Omental fat pad (tissue), 4 donors: ENCODE measurements at places on chromosomes 6 and 20. TPM values are rescaled to one million over a fixed set of nuclear protein-coding genes. Genes with fewer than 3 reads are reported as not detected.

DNA sequence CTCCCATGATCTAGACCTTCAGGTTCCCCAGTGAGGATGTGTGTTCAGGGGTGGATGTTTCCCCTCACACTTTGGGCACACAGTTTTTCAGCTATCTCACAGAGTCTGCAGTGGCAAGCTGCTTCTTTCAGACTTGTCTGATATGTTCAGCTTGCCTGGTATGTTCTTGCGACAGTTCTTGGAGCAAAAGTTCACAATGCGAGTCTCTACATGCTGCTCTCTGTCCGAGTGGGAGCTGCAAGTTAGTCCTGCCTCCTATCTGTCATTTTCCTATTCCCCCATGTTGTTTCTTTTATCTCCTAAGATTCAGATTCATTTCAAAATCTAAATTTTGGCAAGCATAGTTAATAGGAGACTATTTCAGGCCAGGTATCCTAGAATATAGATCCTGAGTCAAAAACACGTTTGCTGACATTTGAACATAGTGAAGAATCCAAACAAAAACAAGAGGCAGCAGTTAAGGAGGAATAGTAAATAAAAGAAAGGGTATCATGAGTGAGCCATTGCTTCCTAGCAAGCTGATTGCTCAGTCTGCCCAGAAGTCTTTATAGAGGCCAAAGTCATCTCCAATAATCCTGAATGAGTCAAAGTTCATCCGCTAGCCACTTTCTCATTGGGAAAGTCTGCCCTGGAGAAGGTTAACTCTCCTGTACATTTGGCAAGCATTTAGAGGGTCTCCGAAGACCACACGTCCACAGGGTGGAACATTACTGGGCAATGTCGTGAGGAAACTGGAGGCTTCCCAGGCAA lies 140.2 kb upstream of the MOCS1 start:
- DNase-seq = no peak

The HLA-DQA2 gene
- total RNA-seq = not detected

DNA sequence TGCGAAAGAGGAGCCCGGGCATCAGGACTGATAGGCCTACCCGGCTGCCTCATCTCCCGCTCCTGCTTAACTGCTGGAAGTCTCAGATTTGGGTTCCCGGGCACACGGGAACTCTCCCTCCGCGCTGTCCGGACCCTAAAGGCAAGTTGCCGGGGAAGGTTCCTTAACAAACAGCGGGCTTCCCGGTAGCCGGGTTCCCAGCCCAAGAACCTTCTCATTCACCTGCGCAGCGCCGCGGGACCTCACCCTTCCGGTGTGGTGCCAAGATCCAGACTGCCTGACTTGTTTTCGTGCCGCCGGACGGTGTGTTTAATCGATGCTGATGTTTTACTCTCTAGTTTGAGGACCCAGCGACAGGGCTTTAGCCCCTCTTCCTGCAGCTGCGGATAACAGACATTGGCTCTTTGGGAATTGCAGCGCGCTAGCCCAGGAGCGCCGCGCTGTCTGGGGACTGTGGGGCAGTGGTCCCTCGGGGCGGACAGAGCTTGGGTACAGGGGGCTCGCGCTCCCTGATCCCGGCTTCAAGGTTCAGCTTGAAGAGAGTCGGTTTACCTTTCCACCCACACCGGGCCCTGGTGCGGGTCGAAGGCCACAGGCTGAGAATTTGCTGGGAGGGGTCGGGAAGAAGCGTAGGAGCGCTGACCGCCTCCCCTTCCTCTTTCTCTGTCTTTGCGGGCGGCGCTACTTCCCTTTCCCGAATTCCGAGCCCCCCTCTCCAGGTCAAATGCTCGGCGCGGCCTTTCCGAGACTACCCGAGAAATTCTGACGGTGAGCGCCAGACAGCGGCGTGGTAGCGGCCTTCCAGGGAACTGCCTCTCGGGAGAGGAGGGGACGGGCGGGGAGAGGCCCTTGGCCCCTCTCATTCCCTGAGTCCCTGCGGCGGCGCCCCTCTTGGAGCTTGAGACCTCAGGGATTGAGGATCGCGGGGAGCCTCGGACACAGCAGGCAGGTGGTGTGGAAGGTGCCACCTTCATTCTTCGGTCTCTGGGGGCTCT lies 17.2 kb downstream of the ABT1 start:
- no peak for DNase-seq

The CYP24A1 gene
- 0.12 TPM for total RNA-seq

The PLCB4 gene
- total RNA-seq = 8.8 TPM

The SLC22A3 gene
- 12.2 TPM for total RNA-seq

The C20orf141 gene
- total RNA-seq = not detected

The BPIFB1 gene
- total RNA-seq = not detected

GRCh38 chr6:35258858-35259193 lies 709 bp upstream of the ZNF76 start:
- DNase-seq = no peak

DNA sequence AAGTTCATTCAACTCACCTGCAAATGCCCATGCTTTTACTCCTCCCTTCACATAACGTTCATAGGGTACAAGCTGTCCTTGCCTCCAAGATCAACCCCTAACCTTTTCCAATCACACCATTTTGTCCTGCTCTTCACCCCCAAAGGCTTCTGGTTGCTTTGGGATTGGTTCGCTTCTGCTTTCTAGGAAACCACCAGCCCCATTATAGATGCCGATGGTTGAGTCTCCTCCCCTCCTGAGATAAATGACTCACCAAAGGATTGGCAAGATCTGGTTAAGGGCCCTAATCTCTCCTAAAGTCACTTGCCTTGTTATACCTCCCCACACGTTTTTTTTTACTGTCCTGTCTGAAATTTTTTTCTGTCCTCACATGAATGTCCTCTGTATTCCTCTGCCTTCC lies 311.4 kb downstream of the HACE1 start:
- DNase-seq = no peak

The PSORS1C2 gene
- total RNA-seq = not detected

- DNase-seq = no peak
Measured at GRCh38 chr6:98547634-98548033, 286.7 kb upstream of the POU3F2 start.

The EYS gene
- 1.4 TPM for total RNA-seq

The COL12A1 gene
- 155 TPM for total RNA-seq

GRCh38 chr6:88544986-88545612 lies 379.0 kb upstream of the CNR1 start:
- no peak for DNase-seq

The SPTLC3 gene
- total RNA-seq = 9.7 TPM

- no peak for DNase-seq
Measured at GRCh38 chr20:46648903-46649649, 2.2 kb downstream of the SLC13A3 start.

DNA sequence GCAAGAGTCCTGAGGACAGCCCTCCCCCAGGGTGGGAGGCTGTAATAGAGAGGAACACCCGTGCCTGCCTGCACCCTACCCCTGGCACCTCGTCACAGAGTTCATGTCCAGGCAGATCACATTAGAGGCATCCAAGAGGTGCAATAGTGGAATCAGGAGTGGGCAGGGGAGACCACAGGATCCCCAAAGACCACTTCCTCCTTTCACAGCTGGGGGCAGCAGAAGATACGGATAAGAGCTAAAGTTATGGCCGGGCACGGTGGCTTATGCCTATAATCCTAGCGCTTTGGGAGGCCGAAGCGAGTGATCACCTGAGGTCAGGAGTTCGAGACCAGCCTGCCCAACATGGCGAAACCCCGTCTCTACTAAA lies 1.5 kb upstream of the CAPN11 start:
- DNase-seq = no peak

DNA sequence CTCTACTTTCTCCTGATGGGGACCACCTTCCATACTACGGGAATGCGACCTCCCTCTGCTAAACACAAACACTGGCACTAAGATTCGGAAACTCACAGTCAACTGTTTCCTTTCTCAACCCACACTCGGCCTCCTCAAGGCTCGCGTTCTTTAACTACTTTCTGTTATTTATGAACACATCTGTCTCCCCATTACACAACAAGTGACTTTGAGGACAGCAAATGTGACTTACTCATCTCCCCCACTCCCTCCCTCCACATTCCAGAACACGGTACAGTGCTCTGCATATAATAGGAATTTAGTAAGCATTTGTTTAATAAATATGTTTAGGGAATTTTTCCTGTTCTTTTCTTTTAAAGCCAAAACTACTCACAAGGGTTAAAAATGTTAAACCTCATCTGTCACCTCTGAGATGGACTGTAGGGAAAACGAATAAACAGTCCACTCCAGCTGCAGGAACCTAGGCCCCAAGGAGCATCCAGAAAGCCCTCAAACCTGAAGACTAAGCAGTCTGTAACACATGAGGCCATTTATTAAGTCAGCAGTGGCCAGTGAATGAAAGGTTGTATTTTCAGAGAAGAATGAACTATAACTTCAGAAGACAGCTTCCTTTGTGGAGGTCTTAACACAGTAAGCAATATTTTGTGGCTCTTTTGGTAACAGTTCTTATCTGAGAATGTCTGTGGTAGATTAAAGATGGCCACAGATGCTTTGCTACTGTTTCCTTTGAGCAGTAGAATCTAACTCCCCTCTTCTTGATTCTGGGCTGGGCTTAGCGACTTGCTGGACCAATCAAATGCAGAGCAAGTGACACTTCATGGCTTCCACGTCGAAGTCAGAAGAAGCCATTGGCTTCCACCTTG lies 209.6 kb upstream of the DTNBP1 start:
- no peak for DNase-seq

The CCDC170 gene
- total RNA-seq = 4.1 TPM
